ENCODE measurements at places on chromosomes 11 and 22.

DNA sequence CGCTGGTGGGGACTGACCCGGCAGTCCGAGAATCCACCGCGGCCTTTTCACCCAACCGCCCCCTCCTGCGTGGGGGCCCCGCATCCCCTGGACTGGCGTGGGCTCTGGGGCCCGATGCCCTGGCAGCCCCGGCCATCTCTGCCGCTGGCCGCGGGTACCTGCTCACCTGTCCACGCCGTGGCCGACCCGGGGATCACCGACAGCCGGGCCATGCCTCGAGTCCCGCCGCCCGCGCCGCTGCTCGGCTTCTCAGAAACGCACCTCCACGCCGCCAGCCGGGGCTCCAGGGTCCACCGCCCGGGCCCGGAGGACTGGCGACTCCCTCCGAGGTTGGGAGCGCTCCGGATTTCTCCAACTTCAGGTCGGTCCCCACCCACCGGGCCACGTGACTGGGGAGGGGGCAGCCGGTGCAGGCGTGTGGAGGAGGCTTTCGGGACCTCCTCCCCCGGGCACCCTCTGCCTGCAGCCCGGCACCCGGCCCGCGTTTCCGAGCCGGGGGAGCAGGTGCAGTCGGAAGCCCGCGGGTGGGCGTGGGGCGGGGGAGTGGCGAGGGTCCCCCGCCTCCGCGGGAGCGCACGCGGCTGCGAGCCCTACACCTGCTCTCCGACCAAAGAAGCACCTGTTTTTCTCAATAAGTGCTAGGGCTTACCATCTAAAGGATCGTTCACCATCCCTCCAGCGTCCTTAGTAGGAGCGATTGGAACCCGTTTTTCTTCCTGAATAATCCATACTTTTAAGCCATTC lies 554 bp upstream of the NRIP3 start:
- no peak for DNase-seq

DNA sequence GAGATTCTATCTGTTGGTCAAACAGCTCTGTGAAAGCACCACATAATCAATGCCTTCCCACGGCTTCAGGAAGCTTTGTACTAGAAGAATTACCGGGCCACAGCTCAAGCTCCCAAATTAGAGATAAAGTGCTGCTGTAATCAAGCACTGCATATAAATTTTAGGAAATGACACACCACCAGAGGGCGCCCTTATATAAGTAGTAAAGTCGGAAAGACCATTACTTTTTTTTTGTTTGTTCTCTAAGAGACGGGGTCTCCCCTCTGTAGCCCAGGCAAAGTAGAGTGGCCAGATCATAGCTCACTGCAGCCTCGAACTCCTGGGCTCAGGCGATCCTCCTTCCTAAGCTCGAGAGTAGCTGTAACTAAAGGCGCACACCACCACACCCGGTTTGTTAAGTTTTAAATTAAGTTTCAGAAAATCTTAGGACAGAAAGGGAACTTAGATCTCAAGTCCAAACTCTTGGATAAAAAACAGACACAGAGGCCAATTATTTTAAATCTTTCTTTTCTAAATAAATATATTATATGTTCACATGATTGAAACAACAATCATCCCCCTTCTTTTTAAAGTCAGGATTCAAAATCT lies 32.6 kb downstream of the PRCP start:
- DNase-seq = peak; percentile 70

- no peak for DNase-seq
Measured at GRCh38 chr11:64107303-64107702, 58.6 kb downstream of the MACROD1 start.

- peak; percentile 62 for DNase-seq
Measured at GRCh38 chr11:72831521-72832300, 17.5 kb downstream of the ATG16L2 start.

- no peak for DNase-seq
Measured at GRCh38 chr11:73262851-73263495, 9.2 kb upstream of the P2RY6 start.

DNA sequence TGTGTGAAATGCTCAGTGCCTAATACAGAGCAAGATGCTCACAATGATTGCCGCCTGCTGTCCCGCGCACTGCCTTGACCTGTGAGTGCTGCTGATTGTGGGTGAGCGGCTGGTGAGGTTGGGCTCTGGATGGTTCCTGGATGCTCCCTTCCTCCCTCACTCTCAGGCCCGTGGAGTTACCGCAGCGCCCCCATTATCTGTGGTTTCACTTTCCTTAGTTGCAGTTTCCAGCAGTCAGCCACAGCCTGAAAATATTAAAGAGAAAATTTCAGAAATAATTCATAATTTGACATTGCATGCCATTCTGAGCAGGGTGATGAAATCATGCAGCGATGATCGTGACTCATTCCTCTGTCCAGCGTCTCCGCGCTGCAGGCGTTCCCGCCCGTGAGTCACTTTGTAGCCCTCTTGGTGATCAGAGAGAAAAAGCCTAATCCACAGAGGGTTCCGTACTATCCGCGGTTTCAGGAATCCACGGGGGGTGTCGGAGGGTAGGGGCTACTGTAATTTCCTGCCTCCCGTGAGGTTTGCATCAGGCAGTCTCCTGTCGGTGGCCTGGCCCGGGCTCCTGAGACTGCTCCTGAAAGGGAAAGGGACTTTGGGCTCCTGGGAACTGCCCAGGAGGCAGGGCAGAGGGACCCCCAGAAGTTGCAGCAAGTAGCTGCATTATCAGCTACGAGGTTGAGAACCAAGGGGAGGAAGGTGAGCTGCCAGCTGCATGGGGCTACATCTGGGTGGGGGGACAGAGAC lies 10.6 kb downstream of the RPL3 start:
- no peak for DNase-seq

GRCh38 chr22:45562537-45563361 lies 60.1 kb downstream of the FBLN1 start:
- DNase-seq = no peak

- DNase-seq = peak; percentile 16
Measured at GRCh38 chr22:36701965-36702621, 1.5 kb downstream of the CACNG2 start.

GRCh38 chr11:6545917-6546605 lies 49.0 kb downstream of the DNHD1 start:
- no peak for DNase-seq

GRCh38 chr11:117646411-117646810 lies 150.6 kb downstream of the DSCAML1 start:
- no peak for DNase-seq

DNA sequence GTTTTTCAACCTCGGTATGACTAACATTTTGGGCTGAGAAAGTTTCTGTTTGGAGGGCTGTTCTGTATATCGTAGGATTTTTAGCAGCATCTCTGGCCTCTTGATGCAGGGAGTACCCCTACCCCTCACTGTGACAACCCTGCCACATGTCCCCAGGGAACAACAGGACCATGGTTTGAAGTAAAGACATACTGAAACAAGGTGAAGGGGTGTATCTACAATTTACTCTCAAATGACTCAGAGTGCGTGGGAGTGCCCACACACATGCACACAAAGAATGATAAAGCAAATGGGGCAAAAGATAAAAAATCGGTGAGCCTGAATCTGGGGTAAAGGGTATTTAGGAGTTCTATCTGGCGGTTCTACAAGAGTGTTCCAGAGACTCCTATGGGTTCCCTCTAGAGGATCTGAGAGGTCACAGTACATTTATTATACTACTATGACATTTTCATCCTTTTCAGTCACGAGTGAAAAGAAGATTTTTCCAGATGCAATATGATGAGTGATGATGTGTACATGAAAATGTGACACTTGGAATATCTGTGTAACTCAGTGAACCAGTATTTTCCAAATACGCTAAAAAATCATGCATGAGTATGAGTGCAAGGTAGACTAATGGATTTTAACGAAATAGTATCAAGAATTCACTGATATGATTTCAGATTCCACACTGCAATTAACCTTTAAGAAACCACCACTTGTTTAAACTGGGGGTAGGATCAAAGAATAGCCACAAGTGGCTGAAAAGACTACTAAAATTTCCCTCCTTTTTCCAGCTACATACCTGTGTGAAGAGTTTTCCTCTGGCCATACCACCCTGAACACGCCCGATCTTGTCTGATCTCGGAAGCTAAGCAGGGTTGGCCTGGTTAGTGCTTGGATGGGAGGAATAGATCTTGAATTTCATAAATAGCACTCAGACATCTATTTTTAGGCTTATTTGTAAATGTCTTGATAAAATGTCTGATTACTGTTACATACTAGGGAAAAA lies 56.3 kb upstream of the YPEL1 start:
- no peak for DNase-seq

GRCh38 chr11:100789500-100789899 lies 102.4 kb downstream of the ARHGAP42 start:
- no peak for DNase-seq

DNA sequence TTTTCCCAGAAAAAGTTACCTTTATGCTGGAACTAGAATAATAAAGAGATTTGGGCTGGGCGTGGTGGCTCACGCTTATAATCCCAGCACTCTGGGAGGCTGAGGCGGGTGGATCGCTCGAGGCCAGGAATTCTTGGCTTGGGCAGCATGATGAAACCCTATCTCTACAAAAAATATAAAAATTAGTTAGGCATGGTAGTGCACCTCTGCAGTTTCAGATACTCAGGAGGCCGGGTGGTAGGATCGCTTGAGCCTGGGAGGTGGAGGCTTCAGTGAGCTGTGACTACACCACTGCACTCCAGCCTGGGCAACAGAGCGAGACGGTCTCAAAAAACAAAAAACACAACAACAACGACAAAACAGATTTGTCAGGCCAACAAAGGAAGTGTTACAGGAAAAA lies 119.3 kb upstream of the OR9Q1 start:
- no peak for DNase-seq

GRCh38 chr22:50698546-50698945 lies 25.9 kb downstream of the SHANK3 start:
- no peak for DNase-seq

GRCh38 chr11:59283311-59283710 lies 70.6 kb upstream of the MPEG1 start:
- peak; percentile 78 for DNase-seq

GRCh38 chr11:71245601-71246391 lies 6.6 kb downstream of the SHANK2 start:
- DNase-seq = no peak

DNA sequence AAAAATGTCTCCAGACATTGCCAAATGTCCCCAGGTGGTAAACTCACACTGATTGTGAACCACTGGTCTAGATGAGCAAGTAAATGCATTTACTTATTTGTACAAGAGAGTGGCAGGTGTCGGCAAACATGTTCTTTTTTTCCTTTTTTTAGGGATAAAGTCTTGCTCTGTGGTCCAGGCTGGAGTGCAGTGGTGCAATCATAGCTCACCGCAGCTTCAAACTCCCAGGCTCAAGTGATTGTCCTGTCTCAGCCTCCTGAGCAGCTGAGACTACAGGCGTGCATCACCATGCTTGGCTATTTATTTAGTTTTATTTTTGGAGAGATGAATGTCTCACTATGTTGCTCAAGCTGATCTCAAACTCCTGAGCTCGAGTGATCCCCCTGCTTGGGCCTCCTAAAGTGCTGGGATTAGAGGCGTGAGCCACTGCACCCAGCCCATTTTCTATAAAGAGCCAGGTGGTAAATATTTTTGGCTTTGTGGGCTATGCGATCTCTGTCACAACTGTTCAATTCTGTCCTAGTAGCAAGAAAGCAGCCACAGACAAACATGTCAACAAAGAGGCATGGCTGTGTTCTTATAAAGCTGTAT lies 1.4 kb downstream of the VPREB1 start:
- DNase-seq = no peak

DNA sequence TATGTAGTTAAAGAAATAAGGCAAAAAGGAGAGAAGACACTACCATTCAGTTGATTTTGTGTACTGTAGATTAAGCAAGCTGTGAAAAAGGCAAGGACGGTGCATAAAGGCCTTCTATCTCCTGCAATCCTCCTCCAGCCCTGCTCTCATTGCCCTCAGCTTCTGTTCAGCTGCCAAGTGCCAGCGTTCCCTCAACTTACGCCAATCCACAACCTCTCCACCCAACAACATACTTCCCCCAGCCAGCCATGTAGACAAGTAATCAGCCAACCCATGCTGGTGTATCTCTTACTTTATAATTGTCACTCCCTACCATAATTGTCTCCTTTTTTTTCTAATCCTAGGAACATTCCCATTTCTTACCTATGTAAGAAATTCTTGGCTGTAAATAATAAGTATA lies 30.1 kb upstream of the ANO5 start:
- DNase-seq = no peak

DNA sequence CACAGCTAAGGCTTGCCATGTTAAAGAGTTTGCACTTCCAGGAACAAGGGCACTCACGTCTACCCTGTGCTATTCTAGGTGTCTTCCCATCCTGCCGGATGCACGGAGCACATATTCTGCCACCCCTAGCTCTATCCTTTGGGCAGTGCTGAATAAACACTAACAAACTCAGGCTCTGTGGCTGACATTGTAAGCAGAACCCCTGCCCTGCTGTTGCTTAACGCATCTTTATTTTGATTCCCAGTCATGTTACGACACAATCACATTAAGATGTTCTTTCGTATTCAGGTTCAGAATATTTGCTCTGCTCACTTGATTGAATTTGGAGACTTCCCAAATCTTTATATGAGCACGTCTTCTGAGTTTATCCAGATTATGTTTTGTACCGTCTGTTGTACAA lies 3.7 kb upstream of the HDHD5 start:
- no peak for DNase-seq

DNA sequence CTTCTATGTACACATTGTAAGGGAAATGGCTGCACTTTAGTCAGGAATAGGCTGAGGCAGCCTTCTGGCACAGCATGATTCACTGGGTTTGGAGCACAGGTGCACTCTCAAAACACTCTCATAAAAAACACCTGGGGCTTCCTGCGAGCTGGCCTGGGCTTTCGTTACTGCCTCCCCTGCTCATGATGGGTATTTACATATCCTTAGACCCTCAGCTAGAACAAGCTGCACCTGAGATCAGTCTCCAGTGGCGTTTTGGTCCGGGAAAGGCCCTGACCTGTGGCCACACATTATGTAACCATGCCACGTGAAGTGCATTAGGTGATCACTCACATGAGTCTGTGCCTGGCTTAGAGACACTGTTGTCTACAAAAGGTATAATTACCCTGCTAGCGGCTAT lies 321.7 kb downstream of the TMEM135 start:
- peak; percentile 84 for DNase-seq

DNA sequence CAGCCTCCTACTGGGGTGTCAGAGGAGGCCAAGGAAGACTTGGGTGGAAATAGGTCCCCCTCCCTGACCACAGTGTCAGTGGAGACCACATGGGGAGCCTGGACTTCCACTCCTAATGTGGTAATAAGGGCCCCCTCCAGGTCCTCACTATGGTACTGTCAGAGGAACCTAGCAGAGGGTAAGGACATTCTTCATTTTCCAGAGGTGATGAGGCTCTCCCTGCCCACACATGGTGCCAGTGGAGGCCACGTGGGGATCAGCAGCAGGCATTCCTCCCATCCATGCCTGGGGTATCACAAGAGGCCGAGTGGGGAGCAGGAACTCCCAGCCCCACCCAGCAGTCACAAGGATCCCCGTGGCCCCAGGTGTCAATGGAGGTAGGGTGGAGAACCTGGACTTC lies 6.5 kb upstream of the CLDN5 start:
- no peak for DNase-seq
